Brain (organoid and tissue), 16 donors: ENCODE measurements at places on chromosomes 5 and 9.
A peak's percentile ranks its signal among the peaks of the same experiment; 100 is the strongest.

DNA sequence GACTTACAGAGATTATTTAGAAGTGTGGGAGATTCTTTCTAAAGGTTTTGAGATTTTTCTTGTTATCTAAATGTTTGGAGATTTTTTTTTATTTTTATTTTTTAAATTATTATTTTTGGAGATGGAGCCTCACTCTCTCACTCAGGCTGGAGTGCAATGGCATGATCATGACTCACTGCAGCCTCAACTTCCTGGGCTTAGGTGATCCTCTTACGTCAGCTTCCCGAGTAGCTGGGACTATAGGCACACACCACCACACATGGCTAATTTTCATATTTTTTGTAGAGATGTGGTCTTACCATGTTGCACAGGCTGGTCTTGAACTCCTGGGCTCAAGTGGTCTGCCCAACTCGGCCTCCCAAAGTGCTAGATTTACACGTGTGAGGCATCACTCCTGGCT, 694.5 kb downstream of the TLE1 start:
- no peak for DNase-seq

- DNase-seq, result peak; percentile 69
Observed at GRCh38 chr9:81822301-81822865, 105.8 kb upstream of the SPATA31D4 start.

DNA sequence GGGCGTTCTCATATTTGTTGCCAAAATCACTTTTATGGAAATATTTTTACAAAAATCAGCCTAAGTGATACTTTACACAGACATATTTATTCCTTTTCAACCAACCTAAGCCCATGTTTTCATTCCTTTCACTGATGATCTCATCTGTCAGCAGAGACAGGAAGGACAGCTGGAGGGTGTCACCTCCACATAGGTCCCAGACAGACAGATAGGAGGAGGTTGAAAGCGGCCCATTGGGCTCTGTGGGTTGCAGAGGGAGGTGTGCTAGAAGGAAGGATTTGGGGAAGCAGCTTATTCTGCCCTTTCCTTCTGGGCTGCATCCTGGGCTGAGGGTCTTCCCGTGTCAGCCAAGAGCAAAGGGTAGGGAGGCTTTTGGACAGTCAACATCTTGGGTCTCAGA, 26.0 kb upstream of the SEMA4D start:
- DNase-seq, result no peak

DNA sequence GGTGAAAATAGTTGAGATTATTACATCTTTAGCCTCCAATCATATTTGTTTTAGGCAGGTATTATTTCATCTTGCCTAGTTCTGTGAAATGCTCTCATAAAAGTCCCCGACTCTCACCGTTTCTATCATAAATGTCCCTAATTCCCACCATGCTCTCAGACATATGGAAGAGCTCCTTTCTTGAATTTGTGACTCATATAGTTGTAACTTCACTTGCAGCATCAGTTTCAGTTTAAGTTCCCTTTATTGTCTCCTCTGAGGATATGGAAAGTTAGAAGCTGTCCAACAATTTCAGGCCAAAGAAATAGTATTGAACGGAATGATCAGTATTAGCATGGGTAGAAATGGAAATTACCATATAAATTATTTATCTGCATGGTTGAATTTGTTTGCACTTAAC, 187.5 kb upstream of the NR4A3 start:
- no peak for DNase-seq

DNA sequence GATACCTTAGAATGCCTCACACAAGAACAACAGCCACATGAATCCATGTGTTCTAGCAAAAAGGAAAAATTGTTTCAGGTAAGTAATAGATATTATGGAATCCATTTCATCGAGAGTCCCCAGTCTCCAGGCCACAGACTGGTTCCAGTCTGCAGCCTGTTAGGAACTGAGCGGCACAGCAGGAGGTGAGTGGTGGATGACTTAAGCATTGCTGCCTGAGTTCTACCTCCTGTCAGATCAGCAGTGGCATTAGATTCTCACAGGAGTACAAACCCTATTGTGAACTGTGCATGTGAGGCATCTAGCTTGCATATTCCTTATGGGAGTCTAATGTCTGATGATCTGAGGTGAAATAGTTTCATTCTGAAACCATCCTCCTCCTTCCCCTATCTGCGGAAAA, 207.0 kb downstream of the CSNK1G3 start:
- no peak for DNase-seq
